IPS-NIHi11 (cell line): ENCODE measurements at places on chromosomes 13 and 19.
A peak's percentile ranks its signal among the peaks of the same experiment; 100 is the strongest.

- DNase-seq: no peak
These were observed 62.8 kb upstream of the EDNRB start for GRCh38 chr13:77981281-77981881.

GRCh38 chr13:43058318-43058674 is 34.9 kb downstream of the DNAJC15 start:
- DNase-seq: peak; percentile 10

DNA sequence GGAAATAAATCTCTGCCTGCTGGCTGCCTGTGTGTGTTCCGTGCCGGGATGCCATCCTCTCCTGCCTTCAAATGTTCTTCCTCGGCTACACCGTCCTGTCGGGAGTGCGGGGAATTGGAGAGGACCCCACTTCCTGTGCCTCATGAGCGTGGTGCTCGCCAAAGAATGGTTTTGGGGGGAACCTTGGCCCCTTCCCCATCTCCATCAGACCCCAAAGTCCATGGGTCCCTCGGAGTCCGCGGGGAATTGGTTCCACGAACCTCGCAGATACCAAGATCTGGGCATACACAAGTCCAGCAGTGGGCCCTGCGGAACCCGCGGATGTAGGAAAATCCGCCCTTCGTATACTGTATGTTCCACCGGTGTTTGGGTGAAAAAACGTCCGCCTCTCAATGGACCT is 2.3 kb upstream of the ZNF865 start:
- DNase-seq: no peak

DNA sequence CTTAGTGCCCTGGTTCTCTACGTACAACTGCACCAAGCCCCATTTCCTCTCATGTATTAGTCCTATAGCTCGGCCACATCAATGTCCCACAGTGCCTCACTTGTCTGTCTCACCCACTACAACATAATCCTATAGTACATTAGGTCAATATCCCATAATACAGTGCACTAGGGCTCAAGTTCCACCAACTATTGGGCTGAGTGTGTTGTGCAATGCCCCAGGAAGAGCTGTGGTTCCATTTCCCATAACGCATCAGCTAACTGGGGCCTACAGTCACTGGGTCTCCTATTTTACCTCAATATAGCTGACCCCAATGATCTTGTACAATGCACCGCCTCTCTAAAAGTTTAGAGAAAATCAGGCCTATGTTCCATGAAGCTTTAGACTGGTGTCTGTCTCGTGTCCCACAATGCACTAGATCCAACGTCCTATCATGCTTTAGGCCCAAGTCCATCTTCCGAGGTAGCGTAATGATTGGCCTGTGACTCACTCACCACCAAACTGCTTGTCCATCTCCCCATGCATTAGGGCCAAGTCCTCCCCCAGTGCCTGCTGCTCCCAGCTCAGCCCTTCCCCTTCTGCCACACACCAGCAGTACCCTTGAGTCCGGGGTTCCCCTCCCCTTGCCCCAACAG is 21.8 kb downstream of the TSKS start:
- no peak for DNase-seq

DNA sequence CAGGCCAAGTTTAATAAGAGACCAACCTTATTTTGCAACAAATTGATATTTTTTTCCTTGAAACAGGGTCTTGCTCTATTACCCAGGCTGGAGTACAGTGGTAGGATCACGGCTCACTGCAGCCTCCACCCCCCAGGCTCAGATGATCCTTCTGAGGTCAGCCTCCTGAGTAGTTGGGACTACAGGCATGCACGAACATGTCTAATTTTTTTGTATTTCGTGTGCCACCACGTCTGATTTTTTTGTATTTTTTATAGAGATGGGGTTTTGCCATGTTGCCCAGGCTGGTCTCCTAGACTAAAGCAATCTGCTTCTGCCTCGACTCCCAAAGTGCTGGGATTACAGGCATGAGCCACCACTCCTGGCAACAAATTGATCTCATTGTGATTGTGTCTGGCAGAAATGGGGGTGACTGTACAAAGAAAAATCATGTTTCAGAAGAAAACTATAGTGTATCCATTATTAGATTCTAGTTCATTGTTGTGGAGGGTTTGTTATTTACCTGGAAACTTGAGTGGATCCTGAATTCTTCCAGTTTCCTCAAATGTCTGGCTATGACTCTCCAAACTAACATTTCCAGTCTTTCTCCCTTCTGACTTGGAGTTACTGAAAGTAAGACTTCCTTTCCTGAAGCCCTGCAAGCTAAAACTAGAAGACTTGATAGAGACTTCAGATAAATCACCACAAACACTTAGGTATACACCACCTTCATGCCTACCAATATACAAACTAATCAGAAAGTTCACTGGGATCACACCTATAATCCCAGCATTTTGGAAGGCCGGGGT is 17.3 kb upstream of the AKT2 start:
- no peak for DNase-seq

DNA sequence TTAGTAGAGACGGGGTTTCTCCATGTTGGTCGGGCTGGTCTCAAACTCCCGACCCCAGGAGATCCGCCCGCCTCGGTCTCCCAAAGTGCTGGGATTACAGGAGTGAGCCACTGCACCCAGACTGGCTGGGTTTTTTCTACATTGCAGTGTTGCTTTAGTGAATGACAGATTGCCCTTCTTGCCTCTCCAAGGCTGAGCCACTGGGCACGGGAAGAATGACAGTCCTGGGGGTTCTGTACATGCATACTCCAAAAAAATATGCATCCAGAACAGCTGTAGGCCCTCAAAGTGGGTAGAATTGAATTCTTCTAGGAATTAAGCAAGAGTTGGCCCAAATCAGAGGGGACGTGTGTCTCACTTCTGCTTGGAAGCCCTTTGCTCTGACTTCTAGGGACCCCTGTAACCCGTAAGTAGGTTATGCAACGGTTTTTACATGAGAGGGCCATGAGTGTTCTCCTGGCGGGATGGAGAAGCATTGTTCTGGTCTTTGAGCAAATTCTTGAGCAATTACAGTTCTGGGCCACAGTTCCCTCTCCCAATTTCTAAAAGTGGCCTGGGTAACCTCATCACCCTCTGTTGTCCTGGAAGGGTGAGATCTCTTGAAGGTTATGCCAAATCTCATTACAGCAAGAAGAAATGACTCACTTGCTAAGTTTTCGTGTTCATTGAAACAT is 3.6 kb downstream of the ACTN4 start:
- no peak for DNase-seq

- DNase-seq: no peak
These were observed 287.4 kb upstream of the NBEA start for GRCh38 chr13:34654647-34655046.

GRCh38 chr19:8137425-8137824 is 12.0 kb downstream of the FBN3 start:
- peak; percentile 5 for DNase-seq

DNA sequence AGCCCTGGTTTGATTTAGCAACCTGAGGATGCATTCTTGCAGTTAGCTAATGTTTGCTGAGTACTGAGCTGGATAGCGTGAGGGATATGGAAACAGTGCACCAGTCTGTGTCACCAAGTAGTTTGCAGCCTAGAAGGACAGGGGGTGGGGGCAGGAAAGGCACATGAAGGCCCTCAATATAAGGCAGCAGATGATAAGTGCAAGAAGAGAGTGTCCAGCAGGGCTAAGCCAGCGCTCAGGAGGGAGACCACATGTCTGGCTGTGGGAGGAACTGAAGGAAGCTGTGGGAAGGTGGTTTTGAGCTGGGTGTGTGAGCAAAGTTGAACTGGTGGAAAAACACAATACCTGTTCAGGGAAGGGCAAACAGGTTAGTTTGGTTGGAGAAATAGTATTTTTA is 1.7 kb downstream of the CXCL17 start:
- DNase-seq: no peak

GRCh38 chr13:98050041-98050466 is 92.8 kb upstream of the FARP1 start:
- no peak for DNase-seq

- DNase-seq: no peak
These were observed 132.3 kb downstream of the LIG4 start for GRCh38 chr13:108083056-108083455.

DNA sequence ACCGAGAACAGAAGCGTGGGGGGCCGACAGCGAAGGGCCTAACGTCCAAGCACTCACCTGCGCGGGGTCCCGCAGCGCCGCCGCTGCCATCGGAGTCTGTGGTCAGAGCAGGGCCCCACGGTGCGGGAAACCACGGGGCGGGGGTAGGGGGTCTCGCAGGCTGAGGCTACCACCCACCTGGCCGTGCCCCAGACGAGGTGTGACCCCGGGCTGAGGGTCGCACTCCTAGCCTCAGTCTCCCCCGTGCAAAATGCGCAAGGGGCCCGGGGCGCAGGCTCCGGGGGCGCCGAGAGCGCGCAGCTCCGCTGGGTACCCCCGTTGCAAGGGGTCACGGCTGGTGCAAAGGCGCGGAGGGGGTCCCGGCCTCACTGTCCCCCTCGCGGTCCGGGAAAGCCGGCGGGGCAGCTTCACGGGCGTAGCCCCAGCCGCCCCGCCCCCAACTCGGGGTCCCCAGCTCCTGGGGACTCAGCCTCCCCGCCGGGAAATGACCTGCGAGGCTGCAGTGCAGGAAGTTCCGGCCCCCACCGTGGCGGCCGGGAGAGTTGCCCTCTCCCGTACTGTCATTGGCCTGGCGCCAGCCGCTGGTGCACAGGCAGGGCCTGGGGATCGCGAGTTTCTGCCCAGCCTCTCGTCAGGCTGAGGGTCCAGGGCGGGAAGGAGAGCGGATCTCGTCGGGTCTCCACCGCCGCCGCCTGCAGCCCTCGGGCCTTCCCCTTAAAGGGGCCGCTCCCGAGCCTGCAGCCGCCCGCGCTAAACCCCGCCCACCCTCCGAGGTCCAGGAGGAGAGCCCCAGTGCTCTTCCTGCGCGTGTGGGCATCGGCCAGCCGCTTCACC is at the start of gene ZNF792:
ZNF792 (minus strand) TSS at position 657 of the 834 bp plus-strand sequence; CDS start at position 90, 567 bp downstream.
- DNase-seq: peak; percentile 93

DNA sequence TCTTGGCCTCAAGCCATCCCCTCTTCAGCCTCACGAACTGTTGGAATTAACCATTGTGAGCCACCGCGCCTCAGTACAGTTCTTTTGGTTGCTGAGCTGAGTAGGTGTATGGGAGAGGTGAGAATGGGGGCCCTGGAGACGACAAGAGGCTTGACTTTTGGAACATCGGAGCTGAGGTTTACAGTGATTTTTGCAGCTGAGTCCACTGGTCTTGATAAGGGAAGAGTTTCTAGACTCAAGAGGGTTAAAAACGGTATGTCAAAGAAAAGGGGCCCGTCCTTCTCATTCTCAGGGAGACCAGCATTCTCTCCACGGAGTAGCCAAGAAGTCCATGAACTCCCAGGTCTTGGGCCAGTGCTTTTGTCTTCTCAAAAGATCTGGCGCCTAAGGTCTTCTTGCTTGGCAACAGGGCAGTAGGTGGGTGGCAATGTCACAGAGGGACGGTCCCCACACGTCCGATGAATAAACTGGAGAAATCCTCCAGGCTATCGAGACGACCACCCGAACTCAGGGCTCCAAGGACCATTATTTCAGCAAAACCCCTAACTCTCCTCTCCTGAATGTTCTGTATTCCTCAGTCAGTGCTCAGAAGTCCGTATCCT is 6.4 kb upstream of the QTRT1 start:
- no peak for DNase-seq

DNA sequence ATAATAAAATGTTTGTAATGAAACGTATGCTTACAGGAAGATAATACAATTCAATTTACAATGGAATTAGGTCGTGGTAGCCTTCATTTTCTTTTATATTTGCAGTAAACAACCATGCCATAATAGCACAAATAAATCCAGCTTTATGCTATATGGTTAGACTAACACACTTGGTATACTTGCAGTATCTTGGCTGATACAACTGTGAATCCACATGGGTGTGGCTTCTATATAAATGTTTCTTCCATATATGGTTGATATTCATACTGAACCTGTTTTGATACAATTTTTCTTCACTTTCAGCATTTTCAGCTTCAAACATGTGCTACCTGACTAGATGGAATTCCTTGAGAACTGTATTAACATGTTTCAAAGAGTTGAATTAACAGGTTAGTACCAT is 20.4 kb upstream of the SPRY2 start:
- DNase-seq: no peak

DNA sequence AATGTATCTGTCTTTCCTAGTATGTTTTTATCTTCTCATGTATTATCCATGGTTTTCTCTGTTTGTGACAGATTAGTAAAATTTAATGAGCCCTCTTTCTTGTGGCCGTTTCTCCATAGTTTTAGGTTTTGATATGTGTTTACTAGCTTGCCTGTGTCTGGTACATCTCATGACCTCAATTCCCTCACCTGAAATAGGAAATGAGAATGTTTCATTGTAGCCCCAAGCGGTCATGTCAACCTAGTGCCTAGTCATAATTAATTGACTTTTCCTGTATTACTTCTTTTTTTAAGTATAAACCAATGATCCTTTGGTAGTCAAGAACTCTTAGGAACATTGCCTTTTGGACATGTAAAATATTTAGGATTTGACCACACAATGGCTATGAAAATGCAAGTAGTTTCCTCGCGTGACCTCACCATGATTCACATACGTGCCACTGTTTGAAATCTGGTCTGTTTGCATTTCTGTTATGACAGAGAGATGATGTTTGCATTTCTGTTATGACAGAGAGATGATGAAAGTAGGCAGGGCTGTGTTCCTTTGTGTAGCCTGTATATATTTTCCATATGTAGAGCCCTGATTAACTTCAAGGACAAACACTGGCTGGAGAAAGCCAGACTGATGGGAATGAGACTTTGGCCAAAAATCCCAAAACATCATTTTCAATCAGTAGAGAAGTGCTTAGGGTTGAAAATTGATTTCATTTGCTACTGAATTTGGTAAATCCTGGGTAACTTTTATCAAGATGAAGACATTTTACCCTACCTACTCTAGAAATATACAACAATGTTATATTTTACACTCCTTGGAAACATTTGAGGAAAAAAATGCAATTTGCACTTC is 104.8 kb downstream of the TNFRSF19 start:
- DNase-seq: no peak

DNA sequence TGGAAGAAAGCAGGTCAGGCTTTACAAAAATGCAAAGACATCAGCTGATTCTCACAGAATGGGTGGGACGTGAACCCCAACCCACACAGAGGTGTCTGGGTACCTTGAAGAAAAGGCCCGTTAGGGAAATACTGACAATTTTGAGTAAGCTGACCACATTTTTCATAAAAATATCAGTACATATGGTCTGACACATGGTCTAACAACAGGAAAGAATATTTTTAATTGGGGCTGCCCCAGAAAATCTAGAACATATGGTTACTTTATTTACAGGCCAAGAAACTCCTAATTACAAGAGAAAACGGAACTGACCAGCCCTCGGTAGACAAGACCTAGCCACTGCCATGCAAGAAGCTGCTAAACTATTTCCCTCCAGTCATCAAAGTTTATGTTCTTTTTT is 48.7 kb upstream of the ITM2B start:
- DNase-seq: no peak
